Epithelial cell of prostate (primary cell): ENCODE measurements at places on chromosomes 11 and 22.

DNA sequence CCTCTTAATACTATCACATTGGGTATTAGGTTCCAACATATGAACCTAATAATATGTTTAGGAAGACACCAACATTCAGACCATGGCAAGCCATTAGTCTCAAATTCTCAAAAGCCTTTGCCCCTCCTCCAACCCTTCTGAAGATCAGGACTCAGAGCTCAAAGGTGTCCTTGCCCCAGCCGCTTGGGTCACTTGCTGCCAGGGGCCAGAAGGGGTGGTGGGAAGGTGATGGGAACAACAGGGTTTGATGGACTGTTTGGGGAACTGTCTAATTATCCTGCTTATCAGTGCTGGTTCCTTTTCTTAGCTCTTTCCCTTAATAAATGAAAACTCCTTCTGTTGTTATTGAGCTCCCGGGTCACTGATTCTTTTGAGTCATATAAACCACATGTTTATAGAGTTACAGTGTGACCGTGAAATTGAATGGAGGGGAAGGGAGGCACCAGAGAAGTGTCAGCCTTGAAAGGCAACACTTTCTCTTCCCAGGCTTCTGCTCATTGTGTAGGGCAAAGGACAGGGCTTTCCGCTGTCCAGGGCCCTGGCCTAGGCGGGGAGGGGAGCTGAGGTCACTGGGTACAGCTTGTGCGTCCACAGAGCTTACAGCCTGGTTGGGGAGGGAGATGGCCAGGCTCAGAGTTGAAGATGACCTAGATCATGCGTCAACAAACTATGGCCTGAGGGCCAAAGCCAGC, 105.1 kb downstream of the FBXO7 start:
- no peak for DNase-seq

DNA sequence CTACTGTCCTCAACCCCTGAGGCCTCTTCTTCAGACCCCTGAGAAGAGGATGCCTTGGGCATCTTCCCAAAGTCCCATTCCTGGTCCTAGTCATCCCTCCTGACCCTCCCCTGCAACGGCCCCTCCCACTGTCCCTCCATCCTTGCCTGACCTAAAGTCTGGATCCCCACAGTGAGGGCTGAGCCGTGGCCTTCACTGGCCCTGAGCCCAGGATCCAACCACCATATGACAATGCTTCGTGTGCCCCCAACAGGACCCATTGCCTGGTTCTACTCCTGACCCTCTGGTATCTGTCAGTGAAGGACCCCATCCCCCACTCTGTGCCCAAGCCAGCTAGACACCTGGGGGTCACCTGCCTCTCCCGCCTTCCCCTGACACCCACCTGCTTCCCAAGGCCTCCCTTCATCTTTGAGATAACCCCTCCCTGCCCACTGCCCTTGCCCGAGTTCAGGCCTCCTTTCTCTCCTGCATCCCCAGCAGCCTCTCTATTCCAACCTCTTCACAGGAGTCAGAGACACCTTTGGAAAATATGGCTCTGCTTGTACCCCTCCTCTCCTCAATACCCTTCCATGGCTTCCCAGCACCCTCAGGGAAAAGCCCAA, 48.0 kb downstream of the LRRC32 start:
- DNase-seq = no peak

DNA sequence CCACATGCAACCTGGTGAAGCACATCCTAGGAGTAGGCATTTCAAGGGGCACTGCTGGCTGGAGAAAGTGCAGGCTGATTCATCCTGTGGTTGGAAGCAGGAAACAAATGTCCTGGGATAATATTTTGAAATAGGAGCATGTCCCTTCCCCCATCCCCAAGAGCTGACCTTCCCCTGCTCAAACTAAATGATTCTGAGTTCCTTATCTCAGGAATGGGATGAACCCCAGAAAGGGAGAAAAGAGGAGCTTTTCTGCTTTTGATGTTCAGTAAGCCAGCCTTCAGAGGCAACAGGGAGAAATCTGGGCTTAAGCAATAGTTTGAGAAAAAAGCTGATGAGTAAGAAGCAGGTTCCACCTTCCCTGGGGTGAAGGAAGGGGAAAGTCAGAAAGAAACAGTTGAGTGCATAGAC, 19.5 kb upstream of the SPON1 start:
- no peak for DNase-seq

DNA sequence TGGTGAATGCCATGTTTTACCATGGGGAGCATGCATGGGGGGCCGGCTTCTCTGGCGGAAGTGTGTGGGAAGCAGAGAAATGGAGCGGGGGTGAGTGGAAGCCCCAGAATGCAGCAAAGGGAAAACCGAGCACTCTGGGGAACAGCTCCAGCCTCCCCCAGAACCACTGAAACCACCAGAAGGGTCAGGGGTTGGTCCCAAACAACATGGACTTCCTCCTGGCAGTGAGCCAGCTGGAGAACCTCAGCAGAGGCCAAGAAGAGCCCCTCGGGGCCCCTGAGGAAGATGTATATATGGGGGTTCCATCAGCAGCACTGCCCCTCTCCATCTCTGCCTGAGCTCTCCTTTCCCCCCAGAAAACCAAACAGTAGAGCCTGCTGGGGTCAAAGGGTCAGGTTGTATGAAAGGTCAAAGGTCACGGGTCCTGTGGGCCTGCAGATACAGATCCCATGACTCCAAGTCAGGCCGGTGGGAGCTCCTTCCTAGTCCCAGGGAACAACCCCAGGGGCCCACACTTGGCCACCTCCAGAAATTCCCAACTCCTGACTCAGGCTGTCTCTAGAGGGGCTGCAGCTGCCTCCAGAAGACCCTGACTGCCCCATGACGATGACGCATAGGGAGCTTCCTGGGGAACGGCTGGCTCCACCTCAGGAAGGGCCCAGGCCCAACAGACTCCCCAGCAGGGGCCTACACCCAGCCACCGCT, 48.5 kb upstream of the TIMP3 start:
- no peak for DNase-seq

- no peak for DNase-seq
Observed at GRCh38 chr11:102676084-102676483, 29.5 kb downstream of the MMP27 start.
